ENCODE measurements at places on chromosomes 2 and 18.
A peak's percentile ranks its signal among the peaks of the same experiment; 100 is the strongest.

- no peak for DNase-seq
Measured at GRCh38 chr18:12254820-12255511, 805 bp downstream of the CIDEA start.

- DNase-seq = peak; percentile 6
Measured at GRCh38 chr18:13893418-13893760, 21.9 kb downstream of the MC2R start.

DNA sequence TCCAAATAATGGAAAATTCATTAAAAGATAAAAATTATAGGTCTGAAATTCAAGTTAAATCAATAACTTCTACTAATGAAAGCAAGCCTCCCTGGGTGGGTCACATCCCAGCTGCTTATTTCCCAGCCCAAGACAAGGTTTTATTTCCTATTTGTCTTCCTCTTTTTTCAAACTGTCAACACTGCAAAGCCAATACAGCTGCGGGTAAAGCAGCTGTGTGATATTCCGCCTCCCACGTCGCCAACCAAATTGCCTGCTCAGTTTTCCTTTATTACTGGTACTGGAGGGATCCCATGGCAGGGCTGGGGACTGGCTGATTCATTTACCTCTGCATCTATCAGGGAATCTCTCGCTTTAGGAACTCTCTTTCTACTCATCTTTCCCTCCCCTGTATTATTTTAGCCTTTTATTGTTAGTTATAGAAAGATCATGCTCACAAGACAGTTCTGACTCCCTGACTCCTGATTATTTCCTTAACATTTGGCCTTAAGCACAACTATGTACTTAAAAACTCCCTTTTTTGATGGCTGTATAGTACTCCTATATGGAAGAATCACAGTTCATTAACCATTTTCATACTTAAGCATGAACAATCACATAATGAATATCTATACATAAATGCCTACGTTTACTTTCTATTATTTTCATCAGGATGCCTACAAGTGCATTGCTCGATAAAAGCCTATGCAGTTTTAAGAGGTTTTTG lies 253.1 kb downstream of the CDCA7 start:
- DNase-seq = peak; percentile 12

DNA sequence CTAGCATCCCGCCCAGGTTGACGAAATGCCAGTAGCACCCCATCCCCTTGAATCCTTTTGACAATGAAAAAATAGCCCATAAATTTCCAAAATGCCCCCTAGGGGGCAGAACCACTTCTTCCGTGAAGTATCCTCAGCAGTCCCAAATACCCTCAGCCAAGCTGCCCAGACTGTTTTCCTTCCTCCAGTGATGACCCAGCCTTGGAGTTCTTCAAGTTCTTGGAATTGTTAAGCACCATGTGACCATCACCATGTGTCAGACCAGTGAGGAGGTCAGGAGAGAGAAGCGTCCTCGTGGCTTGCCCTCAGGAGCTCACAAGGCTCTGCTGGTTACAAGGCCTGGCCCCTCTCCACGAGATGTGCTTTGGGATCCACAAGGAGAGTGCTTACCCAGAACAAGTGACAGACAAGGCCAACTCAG lies 1.4 kb upstream of the SLC23A3 start:
- peak; percentile 39 for DNase-seq

GRCh38 chr18:3652380-3653262 lies 202.6 kb downstream of the TGIF1 start:
- peak; percentile 97 for DNase-seq

DNA sequence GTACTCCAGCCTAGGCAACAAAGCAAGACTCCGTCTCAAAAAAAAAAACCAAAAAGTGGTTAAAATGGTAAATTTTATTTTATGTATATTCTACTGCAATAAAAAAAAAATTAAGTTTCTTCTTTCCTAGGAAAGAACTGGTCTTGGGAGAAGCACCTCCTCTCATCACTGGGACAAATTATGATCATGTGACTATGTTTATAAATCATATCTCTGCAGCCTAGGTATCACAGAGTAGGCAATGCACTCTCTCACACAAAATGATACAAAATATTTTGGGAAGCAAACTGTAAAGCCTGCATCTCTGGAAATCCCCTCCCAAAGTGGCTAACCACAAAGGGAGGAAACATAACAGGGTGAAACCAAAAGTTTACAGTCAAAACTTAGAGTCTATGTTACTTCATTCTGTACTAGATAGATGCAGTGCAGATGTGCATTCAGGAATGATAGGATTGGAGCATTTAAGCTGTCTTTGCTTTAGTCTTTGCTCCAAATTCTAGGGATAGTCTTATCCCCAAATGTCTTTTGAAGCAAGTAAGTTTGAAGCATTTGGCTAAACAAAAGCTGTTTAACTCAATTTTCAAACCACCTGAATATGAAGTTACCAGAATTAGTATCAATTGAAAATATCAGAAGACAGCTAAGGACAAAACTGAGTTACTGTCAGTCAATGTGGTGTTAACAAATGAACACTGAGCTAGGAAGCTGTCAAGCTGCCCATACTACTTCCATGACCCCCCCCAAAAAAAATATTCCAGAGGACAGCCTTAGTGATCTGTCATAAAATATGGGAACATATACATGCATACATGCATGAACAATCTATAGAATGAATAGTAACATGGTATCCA lies 21.1 kb upstream of the MALT1 start:
- DNase-seq = peak; percentile 89

DNA sequence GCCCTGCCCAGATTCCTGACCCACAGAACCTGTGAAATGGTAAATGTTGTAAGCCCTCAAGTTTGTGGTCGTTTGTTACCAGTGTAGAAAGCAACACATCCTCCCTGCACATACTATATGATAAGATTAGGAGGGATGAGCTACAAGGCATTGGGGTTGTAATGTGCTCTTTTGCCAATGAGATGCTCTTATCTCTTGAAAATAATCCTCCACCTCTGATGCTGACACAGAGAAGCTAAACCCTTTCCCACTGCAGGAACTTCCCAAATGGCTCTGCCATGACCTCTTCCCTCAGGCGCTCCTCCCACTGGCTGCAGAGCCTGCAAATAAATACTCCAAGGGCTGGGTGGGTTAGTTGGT lies 23.5 kb downstream of the CDC42EP3 start:
- no peak for DNase-seq

DNA sequence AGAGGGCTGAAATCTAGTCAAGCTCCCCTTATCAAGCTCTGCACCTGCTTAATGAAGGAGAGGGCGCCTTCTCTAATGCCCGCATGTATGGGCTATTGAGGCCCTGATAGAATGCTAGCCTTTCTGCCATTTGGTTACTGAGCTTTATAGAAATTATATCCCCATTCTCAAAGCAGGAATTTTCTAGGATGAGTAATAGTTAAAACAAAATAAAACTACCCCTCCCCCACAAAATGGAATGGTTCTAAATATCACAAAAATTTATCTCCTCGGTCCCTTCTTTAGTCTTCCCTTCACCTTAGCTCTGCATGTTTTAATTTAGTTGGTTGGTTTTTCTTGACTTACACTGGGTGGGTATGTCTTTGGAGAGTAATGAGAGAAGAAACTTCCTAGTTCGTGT lies 37.7 kb downstream of the CD28 start:
- no peak for DNase-seq

- DNase-seq = no peak
Measured at GRCh38 chr2:101518578-101519492, 43.9 kb upstream of the RFX8 start.
